Activated CD4-positive, alpha-beta memory T cell treated with anti-CD3 and anti-CD28 coated beads, Interleukin-2, amount 10 ng/mL, durations not matched to agents 7 days and 5 days (primary cell): ENCODE measurements at places on chromosomes 7 and 10. TPM values are rescaled to one million over a fixed set of nuclear protein-coding genes. Genes with fewer than 3 reads are reported as not detected.
A peak's percentile ranks its signal among the peaks of the same experiment; 100 is the strongest.

TMEM236 gene
- 0.15 TPM for total RNA-seq

HTR5A gene
- total RNA-seq, result not detected

MLXIPL gene
- not detected for total RNA-seq

DNA sequence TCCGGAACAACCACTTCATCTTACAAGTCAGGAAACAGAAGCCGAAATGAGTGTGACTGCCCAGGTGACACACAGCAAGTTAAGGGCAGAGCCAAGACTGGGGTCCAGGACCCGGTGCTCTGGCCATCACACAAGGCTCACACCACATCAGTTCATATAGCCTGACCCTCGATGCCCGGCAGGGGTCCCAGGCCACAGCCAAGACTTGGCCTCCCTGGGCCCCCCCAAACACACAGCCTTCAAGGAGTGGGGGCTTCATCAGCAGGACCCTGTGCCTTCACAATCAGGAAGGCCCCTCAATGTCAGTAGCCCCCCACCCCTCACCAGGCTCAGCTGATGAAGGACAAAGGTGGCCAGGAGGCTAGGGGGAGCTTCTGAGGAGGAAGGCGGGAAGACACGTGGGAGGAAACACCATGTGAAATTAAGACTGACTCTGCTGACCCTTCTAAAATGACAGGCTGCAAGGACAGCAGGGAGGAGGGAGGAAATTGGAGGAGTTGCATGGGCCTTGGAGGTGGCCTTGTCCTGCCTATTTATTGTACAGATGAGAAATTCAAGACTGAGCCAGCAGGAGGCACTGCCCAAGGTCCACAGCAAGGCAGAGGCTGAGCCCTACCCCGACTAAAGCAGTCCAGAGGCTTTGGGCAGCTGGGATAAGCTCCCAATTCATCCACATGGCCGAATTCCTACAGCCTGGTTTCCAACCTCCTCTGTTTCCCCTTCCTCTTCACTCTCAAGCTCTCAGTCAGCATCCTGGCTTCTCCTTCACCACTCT is 216.1 kb upstream of the ZMIZ1 start:
- peak; percentile 24 for DNase-seq

- no peak for DNase-seq
These were observed 363.9 kb downstream of the MALRD1 start for GRCh38 chr10:19412531-19412930.

DNA sequence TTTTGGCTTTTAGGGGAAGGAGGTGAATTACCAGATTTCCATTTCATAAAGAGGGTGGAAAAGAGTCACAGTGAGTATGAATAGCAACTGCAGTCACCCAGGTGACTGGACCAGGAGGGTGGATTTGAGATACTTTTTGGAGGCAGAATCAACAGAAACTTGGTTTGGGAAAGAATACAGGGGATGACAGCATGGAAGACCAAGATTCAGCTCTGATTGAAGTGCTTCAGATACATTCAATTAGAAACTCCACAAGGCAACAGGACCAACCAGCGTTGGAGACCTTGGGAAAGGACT is 83.0 kb downstream of the SGMS1 start:
- DNase-seq, result no peak

GRCh38 chr7:46847126-46847525 is 734.8 kb downstream of the TNS3 start:
- no peak for DNase-seq

DNA sequence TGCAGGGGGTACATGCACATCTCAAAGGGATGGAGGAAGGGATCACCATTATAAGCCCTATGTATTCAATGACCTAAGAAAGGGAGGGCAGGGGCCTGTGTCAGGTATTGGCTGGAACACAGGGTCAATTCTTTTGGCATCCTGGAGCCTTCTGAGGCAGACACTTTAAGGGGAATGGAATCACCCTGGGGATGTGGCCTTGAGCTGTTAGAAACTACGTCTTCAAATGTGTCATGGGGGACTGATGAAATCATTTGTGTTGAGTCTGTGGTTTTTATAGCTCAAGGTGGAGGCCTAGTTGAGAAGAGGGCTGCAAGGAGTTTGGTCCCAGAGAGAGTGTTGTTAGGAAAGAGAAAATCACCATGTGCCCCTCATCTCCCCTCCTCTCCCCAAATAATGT is 206.1 kb upstream of the CELF2 start:
- no peak for DNase-seq
